Osteoblast (primary cell): ENCODE measurements at places on chromosomes 12 and 14.

DNA sequence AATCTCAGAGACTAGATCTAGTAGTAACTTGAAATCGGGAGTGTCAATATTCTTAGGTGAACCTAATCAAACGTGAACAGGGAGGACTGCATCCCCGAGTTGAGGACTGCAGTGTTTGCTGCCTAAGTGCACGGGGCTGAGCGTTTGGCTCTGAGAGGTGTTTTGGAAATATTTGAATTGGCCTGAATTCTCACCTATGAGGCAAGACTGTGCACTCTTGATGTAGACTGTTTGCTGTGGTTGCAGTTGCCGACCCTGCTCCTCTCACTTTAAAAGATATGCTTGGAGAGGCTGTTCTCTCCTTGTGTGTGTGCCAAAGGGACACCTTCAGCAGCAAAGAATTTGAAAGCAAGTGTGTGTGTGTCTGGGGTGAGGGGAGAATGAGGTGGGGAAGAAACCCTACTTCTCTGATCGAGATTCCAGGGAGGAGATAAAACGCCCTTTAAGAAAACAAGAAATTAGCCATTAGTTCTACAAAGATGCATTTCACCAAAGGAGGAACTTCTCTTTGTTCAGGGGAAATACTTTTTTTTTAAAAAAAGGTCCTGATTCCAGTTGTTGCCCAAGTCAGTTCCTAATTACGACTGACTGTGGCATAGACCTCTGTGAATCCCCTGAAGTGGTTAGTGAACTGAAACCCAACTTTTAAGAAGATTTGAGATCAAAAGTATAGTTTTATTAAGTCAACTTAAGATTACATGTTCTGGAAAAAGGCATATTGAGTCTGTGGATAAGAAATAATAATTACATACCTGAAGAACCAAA, 106.6 kb downstream of the DYRK2 start:
- H3K36me3 ChIP-seq, result no peaks in the 10 kb centered on the region
- no peak for DNase-seq
- H3K27me3 ChIP-seq, result no peaks in the 10 kb centered on the region
- no peaks in the 10 kb centered on the region for H3K4me1 ChIP-seq
- H3K4me3 ChIP-seq, result no peak overlapping the region

DNA sequence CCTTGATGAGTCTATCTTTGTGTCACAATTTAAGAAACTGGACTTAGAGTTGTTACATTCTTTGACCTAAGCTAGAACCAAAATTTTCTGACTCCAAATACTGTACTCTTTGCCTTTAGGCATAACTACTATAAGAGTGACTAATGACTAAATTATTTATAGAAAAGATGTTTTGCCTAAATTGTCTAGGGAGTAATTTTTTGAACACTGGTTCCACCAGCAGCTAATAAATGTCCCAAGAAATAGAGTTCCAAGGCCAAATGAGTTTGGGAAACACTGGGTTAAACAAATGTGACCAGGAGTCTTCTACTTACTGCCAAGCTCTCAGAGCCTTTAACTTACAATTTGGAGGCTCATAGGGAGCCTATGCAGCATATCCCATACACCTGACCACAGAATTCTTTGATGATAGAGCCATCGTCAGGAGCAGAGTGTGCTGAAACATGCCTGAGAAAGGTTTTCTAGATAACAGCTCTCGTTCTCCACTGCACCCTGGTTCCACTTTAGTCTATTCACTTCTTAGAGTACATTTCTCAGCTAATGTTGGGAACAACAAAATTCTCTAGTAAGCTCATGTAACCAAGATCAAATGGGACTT, 215.9 kb upstream of the HMGA2 start:
- peaks cover 22% of the 10 kb centered on the region for H3K36me3 ChIP-seq
- H3K4me3 ChIP-seq, result no peak overlapping the region
- H3K27me3 ChIP-seq, result no peaks in the 10 kb centered on the region
- DNase-seq, result no peak

DNA sequence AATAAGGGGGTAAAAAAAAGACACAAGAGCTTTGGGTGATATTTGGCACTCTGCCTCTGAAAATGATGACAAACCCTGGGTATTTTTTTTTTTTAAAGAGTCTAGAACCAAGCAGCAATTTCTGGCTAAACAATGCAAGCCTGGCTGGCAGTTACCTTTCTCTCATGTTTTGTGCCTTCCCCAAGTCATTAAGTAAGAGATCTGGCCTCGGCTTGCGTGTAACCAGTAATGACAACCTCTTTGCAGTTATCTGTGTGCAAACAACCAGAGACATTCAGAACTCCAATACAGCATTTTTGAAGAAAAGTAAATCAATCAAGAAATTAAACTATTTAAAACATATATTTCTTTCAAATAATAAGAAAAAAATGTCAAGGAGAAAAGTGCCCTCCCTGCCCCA, 167.5 kb downstream of the KCNC2 start:
- no peaks in the 10 kb centered on the region for H3K4me1 ChIP-seq
- no peaks in the 10 kb centered on the region for H3K27me3 ChIP-seq
- no peak overlapping the region for H3K4me3 ChIP-seq
- H3K36me3 ChIP-seq, result no peaks in the 10 kb centered on the region
- no peak overlapping the region for H3K27ac ChIP-seq
- no peak for DNase-seq

GRCh38 chr12:119843100-119843499, 34.0 kb downstream of the CIT start:
- no peaks in the 10 kb centered on the region for H3K36me3 ChIP-seq
- H3K4me1 ChIP-seq, result no peaks in the 10 kb centered on the region
- no peaks in the 10 kb centered on the region for H3K27me3 ChIP-seq
- H3K4me3 ChIP-seq, result no peak overlapping the region
- no peak overlapping the region for H3K27ac ChIP-seq
- no peak for DNase-seq

- H3K36me3 ChIP-seq, result no peaks in the 10 kb centered on the region
- no peak overlapping the region for H3K27ac ChIP-seq
- H3K27me3 ChIP-seq, result peaks cover 30% of the 10 kb centered on the region
- H3K4me3 ChIP-seq, result no peak overlapping the region
- peak; percentile 74 for DNase-seq
Observed at GRCh38 chr12:52254180-52254964, 20.1 kb upstream of the KRT86 start.
